ENCODE measurements at places on chromosomes 16 and 17. TPM values are rescaled to one million over a fixed set of nuclear protein-coding genes. Genes with fewer than 3 reads are reported as not detected.

Gene KRTAP4-11
- total RNA-seq: not detected

Gene SEC14L5
- total RNA-seq: not detected

Gene PYDC1
- not detected for total RNA-seq

Gene EPX
- total RNA-seq: not detected

Gene UBALD2
- 25.7 TPM for total RNA-seq

Gene YBX2
- total RNA-seq: not detected

Gene CSH1
- not detected for total RNA-seq

Gene YPEL2
- total RNA-seq: 41.3 TPM

Gene DLG4
- total RNA-seq: 10.8 TPM

Gene ZPBP2
- not detected for total RNA-seq

Gene EVI2B
- 1.6 TPM for total RNA-seq

Gene CCL23
- not detected for total RNA-seq

Gene PLA2G15
- 46.9 TPM for total RNA-seq

Gene TBC1D3I
- 1.5 TPM for total RNA-seq

Gene NECAB2
- total RNA-seq: not detected

Gene ZNF785
- 5.8 TPM for total RNA-seq

Gene HSD11B2
- total RNA-seq: not detected

Gene ASIC2
- 4.6 TPM for total RNA-seq

Gene CCL17
- total RNA-seq: not detected

Gene ALOX12B
- total RNA-seq: not detected

Gene PTGES3L
- 3.2 TPM for total RNA-seq

Gene PRDM7
- total RNA-seq: not detected

Gene SGSM2
- 42.2 TPM for total RNA-seq

Gene RHOT1
- 27.0 TPM for total RNA-seq

Gene TSPOAP1
- 0.05 TPM for total RNA-seq

Gene CACNG1
- total RNA-seq: not detected

Gene HSF5
- not detected for total RNA-seq

Gene TMEM88
- 24.8 TPM for total RNA-seq

Gene TMEM95
- not detected for total RNA-seq

Gene KRTAP9-8
- not detected for total RNA-seq

Gene WNT9B
- total RNA-seq: not detected

Gene EVI2A
- 1.2 TPM for total RNA-seq

Gene SCGB1C2
- total RNA-seq: not detected

Gene C16orf92
- total RNA-seq: not detected

Gene LRRC37A
- total RNA-seq: 0.78 TPM

Gene CRYM
- 8.1 TPM for total RNA-seq

Gene PRSS8
- 1.5 TPM for total RNA-seq

Gene KRTAP4-1
- total RNA-seq: not detected

Measured in glomerular endothelial cell (primary cell).